ENCODE measurements at places on chromosomes 12 and 14. TPM values are rescaled to one million over a fixed set of nuclear protein-coding genes. Genes with fewer than 3 reads are reported as not detected.

SLC39A2 gene
- not detected for total RNA-seq

TMBIM4 gene
- 48.9 TPM for total RNA-seq

HOXC6 gene
- 5.6 TPM for total RNA-seq

POTEM gene
- total RNA-seq, result not detected

BEGAIN gene
- total RNA-seq, result 6.1 TPM

PAWR gene
- 51.9 TPM for total RNA-seq

C1R gene
- total RNA-seq, result 37.9 TPM
